ENCODE measurements at places on chromosomes 2 and 18.

- no peak for DNase-seq
Observed at GRCh38 chr2:9638532-9638931, 7.7 kb upstream of the YWHAQ start.

DNA sequence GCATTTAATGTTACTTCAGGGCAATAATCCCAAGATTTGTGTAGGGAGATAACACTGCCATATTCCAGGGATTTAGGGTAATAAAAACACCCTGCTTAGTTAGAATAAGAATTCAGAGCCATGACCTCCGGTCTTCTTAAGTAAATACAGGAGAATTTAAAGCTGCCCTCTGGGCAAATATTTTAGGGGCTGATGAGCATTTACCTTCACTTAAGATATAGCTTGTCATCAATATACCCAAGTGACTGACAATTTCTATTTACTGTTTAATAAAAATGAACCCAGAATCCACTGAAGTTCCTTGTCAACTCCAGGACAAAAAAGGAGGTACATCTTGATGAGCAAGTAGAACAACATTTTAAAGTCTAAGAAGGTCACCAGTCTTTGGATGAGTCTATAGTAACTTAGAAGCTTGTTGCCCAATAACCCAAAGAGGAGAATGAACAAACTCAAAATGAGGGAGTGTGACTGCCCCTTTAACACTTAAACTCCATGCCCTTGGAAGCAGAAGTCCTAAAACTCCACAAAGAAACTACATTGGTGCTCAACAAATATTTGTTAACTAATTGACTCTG lies 24.3 kb upstream of the IKZF2 start:
- no peak for DNase-seq

DNA sequence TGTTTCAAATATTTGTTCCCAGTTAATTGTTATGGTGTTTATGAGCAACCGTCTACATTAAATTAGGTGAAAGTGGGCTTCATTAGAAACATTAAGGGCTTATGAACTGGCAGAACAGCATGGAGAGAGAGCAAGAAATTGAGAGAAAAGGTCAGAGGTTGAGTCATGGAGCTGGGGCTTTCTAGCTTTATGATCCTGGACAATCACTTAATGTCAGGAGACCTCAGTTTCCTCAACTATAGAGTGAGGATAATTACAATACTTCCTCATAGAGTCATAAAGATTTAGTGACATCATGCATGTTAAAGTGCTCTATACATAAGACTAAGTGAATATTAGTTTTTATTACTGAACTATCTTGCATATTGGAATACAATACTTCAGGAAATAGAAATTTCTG lies 83.9 kb downstream of the PLCL1 start:
- no peak for DNase-seq

DNA sequence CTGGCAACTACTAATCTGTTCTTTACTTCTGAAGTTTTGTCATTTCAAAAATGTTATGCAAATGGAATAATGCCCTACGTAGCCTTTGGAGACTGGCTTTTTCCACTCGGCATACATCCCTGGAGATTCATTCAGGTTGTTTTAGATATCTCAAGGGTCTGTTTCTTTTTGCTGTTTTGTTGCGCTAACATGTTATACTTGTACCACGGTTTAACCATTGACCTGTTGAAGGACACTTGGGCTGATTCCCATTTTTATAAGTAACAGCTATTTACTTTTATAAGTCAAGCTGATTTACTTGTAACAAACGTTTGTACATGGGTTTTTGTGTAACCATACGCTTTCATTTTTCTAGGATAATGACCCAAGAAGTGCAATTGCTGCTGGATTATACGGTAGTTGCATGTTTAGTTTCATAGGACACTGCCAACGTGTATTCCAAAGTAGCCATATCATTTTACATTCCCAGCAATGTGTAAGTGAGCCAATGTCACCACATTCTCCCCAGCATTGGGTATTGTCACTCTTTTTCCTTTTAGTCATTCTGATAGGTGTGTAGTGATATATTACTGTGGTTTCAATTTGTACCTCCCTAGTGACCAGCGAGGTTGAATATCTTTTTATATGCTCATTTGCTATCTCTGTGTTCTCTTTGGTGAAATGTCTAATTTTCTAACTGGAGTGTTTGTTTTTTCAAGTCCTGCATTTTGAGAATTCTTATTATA lies 36.5 kb upstream of the STAT4 start:
- DNase-seq: no peak

DNA sequence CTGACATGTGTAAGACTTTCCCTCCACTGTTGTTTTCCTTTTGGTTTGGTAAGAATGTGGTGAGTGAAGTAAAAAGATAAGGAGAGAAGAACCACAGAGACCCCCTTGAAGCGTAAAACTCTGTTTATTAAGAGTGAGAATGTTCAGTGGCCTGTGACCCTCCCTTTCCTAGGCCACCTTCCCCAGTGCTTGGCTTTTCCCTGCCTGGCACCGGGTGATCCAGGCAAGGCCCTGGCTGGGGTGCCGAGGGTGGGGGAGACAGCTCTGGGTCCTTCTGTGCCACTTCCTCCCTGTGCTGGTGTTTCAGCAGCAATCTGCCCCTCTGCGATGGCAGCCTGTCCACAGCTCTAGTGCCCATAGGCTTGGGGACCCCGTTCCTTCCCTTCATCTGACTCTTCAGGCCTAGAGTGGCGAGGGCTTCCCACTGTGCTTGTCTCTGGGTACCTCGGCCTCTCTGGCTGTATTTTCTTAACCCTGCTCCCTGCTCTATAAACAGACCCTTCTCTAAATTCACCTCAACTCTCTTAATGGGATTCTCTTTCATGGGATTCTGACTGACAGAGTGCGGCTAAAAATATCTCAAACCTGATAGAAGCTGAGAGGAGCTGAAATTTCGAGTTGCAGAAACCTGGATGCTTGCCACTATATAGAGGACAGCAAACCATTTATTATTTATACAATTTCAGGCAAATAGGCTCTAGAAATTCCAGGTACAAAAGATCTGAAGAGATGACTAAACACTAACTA lies 461.0 kb downstream of the DLGAP1 start:
- DNase-seq: no peak

GRCh38 chr18:9901377-9901776 lies 12.4 kb upstream of the VAPA start:
- no peak for DNase-seq

DNA sequence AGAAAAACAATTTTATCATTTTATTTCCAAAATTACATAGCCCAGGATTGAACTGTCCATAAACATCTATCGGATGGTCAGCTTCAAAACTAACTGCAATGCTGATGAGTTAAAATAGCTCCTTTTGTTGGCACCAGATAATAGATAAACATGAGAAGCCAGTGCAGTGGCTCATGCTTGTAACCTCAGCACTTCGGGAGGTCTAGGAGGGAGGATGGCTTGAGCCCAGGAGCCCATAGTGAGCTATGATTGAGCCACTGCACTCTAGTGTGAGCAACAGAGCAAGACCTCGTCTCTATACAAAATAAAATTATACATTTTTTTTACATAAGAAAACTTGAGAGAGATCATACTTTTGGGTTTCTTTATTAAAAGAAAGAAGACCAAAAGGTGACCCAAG lies 34.6 kb upstream of the IMPA2 start:
- no peak for DNase-seq

- no peak for DNase-seq
Observed at GRCh38 chr2:158676696-158677095, 118.4 kb upstream of the DAPL1 start.

DNA sequence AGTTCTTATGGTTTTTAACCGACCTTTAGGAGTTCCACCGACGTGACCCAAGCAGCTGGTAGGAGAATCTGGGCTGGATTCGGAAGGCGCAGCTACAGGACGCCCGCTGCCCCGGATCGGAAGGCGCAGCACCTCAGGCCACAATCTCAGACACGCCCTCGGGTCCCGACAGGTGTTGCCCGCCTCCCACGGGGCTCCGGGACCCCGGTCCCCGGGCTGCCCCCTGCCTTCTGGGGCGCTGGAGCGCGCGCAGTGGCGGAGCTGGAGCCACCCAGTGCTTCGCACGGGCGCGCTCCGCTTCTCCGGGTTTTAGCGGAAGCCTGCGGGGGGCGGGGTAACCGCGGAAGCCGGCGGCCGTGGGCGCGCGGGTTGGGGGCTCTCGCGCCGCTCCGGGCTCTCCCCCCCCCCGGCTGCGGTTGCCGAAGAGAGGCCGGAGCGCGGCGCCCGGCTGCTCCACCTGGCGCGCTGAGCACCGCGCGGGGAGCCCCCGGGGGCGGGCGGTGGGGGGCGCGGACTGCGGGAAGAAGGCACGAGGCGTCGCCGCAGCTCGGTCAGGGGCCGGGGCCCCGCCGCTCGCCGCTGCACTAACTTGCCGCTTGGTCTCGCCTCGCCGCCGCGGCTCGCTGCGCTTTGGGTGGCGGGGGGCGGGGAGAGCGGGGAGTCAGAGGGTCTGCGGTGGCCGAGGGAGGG lies 718.8 kb downstream of the DPP10 start:
- no peak for DNase-seq

- DNase-seq: no peak
Observed at GRCh38 chr2:120454654-120455385, 108.9 kb downstream of the INHBB start.

GRCh38 chr2:72674982-72675915 lies 150.6 kb downstream of the EXOC6B start:
- no peak for DNase-seq

GRCh38 chr2:75788902-75789301 lies 78.2 kb upstream of the GCFC2 start:
- no peak for DNase-seq

- DNase-seq: no peak
Observed at GRCh38 chr2:10844097-10844496, 31.5 kb upstream of the PDIA6 start.

DNA sequence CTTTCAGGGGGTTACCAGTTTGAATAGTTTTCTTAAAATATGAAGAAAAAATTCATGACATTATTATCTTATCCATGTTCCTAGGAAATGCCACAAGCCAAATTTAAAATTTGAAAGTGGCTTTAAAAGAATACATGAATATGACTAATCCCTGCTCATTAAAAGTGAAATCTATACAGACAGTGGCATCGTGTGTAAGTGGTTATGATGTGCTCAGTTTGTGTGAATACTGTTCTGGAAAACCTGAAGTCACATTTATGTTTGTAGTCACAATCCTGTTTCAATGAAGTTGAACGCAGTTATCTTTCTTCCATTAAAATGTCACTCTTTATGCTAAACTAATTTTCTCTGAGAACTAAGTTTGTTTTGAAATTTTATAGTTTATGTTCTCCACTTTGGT lies 75.8 kb downstream of the GORASP2 start:
- DNase-seq: no peak

DNA sequence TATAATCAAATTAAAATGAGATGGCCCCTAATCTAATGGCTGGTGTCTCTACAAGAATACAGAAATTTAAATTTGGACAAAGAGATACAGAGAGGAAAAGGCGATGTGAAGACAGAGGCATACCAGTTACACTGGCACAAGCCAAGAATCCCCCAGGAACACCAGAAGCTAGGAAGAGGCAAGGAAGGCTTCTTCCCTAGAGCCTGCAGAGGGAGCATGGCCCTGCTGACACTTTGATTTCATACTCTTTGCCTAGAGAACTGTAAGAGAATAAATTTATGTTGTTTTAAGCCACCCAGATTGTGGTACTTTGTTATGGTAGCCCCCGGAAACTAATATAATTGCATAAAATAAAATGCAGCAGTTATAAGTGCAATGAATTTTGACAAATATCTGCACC lies 671.4 kb downstream of the MBD2 start:
- no peak for DNase-seq

DNA sequence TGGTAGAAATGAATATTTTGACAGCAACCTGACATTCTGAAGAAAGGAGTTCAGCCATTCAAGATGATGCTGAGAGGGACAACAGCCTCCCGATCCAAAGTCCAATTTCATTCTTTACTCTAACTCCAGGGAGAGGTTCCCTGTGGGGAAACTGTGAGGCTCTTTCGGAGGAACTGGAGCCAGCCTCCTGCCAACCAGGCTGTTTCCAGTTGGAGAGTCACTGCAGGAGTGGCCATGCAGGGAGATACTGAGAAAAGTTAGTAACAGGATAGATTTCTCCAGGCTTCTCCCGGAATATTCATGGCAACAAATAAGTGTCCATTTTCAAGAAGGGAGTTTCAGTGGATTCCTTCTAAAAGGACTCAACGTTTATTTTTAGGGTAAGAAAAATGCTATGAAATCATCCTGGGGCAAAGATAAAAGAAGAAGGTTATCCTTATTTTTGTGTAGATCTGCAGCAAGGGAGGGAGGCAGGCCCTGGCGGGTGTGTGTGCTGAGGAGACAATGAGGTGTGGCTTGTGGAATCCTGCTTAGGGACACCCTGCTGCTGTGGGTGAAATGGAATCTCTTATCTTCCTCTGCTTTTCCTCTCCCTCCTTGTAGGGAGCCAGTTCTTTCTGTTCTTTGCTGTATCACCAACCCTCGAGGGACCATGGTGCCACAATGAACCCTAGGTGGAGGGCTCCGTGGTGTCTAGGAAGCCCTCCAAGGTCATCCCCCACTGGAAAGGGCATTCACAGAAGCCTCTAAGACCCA lies 18.1 kb downstream of the KLHL14 start:
- DNase-seq: no peak

DNA sequence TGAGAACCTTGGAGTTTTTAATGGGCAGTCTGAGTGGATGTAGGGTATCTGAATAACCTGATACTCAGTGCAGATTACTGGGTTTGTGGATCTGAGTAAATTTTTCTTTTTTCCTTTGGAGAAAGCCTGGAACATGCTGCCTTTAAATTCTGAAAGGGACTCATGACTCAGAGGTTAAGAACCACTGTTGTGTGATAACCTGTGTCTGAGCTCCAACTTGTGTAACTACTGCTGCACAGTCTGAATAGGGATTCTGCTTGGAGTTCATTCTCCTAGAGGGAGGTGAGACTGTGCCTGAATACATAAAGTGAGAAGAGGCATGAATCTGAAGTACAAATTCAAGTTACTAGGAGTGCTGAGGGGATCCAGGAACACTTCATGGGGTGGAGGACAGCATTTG lies 36.2 kb downstream of the KDM3A start:
- DNase-seq: no peak

DNA sequence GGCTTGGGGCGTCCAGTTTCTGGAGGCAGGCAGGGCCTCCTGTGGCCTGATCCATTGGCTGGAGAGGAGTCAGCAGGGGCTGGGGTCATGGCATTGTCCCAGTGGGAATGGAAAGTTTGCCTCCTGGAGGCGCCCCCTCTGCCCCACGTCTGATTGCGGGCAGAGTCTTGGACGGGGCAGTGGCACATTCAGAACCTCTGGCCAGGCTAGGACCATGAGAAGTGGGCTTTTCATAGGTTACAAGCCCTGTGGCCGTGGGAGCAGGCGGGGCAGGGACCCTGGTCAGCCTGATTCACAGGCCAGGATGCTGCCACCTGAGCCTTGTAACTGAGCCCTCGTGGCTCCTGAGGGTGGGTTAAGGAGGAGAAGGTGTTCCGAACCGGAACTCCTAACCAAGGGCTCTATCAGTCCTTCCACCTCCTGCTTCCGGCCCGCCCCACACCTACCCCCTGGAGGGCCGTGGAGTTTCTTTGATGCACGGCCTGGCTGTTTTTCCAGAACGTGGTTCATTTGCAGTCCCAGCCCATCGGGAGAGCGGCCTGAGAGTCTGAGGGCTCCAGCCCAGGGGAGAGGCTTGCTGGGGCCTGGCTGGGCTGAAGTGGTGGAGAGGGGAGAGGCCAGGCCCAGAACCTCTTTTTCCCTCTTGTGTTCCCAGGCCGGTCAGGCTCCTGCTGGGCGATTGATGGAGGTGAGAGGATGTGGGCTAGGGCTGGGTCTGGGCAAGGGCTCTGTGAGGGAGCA lies 43.9 kb upstream of the PLB1 start:
- no peak for DNase-seq

GRCh38 chr2:207320381-207321159 lies 154.8 kb upstream of the KLF7 start:
- DNase-seq: no peak

Data from activated CD8-positive, alpha-beta memory T cell treated with anti-CD3 and anti-CD28 coated beads for 24 hours (primary cell).